ENCODE measurements at places on chromosomes 5 and 9.

DNA sequence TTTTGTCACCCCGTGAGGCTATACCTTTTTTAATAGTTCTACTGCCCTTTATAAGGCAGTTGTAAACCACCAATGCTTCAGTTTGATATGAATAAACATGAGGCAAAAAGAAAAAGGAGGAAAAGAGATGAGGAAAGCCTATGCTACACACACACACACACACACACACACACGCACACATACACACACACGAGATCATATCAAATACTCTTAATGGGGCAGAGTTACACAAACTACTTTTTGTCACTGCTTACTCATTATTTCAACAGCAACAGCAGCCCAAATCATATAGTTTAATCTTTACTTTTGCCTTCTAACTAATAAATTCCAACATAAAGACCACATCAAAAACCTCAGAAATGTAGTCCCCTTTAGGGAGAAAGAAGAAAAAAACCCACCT lies 116.8 kb upstream of the PAM start:
- no peak for DNase-seq

DNA sequence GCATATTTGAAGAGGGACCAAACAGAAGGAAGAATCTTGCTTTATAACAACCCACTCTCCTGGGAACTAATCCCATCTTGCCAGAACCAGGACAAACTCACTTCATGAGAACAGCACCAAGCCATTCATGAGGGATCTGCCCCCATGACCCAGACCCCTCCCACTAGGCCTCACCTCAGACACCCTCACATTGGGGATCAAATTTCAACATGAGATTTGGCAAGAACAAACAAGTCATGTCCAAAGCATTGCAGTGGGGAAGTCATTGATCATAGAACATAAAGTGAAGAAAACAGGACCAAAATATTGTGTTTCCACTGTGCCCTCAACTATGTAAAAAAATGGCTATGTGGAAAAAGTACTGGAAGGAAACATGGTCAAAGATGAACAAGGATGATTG lies 43.9 kb downstream of the MAP1B start:
- DNase-seq, result peak; percentile 7

DNA sequence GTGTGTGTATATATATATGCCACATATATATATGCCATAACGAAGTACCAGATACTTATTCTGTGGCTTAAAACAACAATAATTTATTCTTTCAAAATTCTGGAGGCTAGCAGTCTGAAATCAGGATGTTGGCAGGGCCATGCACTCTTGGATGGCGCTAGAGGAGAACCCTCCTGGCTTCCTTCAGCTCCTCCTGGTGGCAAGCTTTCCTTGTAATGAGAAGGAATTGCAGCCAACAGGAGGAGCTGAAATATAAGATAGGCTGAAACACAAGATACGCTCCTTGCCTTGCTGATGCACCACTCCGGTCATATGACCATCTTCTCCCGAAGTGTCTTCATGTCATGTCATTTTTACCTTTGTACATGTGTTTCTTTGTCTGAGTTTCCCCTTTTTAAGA lies 368.1 kb upstream of the CTNND2 start:
- peak; percentile 20 for DNase-seq

DNA sequence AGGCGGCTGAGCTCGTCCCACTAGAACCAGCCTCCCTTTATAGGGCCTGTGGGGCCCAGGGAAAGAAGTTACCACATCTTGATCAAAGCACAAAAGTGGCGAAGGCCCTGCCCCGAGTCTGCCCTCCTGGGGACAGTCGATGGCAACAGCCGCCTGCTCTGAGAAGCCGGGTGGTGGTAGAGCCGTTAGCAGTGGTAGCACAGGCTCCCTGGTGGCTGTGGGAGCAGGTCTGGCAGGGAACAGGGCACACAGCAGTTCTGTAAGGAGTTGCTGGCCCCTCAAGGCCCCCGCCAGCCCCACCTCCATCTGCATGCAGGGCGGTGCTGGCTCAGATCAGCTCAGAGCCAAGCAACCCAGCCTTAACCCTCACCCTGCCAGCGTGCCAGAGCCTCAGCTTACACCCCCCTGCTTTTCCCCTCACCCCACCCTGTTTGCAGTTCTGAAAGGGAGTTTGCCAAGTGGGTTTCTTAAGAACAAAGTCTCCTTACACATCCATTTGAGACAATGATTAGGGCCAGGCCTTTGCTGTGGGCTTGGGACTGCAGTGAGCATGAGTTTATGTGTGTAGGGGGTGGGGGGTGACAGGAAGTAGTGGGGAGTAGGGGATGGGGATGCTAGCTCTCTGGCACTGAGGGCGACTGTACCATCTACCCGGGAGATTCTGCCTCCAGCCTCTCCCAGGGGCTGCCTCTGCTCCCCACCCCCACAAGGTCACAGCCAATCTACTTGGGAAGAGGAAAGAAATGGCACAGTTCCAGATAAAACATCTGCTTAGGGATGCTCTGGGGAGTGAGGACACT lies 11.8 kb downstream of the ACSL6 start:
- DNase-seq, result peak; percentile 18

DNA sequence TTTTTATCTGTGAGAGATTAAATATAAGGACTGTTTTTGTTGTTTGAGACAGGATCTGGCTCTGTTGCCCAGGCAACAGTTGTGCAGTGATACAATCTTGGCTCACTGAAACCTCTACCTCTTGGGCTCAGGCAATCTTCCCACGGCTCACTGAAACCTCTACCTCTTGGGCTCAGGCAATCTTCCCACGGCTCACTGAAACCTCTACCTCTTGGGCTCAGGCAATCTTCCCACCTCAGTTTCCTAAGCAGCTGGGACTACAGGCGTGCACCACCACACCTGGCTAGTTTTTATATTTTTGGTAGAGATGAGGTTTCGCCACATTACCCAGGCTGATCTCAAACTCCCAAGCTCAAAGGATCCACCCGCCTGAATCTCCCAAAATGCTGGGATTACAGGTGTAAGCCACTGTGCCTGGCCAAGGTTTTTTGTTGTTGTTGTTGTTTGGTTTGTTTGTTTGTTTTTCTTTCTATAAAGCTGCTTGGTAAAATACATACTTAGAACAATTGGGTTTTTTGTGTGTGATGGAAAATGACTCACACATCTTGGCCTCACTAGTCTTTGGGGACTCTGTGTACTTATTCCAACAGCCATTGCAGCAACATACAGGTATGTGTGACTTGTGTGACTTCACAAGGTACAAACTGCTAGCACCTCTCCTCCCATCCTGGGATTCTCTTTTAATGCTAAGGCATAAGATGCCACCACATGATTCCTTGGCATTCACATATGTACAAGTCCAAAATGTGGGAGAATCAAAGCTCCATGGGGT lies 36.5 kb upstream of the RASA1 start:
- DNase-seq, result no peak

DNA sequence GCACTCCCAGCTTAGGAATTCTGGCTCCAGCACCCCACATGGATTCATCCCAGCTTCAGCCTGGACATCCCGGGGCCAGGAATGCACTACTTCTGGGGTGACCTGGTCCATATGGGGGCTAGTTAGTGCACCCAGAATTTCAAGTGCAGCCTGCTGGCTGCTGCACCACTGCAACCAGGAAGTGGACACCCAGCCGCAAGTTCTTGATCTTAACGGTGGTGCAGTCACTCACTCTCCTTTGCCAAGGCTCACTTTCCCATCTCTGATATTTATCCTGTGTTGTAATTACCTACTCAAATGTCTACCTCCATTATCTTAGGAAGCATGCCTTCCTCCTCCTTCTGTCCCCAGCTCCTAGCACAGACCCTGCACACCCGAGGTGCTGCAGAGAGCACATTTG lies 26.2 kb upstream of the RAB14 start:
- DNase-seq, result no peak

GRCh38 chr9:89470224-89470839 lies 27.6 kb downstream of the SEMA4D start:
- DNase-seq, result peak; percentile 17
